Activated CD4-positive, alpha-beta T cell treated with anti-CD3 and anti-CD28 coated beads, Interleukin-2, amount 10 ng/mL, durations not matched to agents 7 days and 5 days (primary cell): ENCODE measurements at places on chromosomes 1 and 21. TPM values are rescaled to one million over a fixed set of nuclear protein-coding genes. Genes with fewer than 3 reads are reported as not detected.
A peak's percentile ranks its signal among the peaks of the same experiment; 100 is the strongest.

- no peak for DNase-seq
Observed at GRCh38 chr1:115412286-115412685, 74.2 kb upstream of the NGF start.

DNA sequence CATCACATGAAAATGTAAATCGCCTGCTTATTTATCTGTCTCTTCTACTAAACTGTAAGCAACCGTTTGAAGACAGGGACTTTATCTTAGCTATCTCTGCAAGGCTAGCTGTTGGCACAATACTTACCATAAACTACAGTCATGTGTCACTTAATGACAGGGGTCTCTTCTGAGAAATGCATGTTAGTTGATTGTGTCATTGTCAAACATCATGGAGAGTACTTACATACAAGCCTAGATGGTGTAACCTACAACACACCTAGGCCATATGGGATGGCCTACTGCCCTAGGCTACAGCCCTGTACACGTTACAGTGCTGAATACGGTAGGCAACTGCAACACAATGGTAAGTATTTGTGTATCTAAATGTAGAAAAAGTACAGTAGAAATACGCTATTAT, 267.9 kb downstream of the SDCCAG8 start:
- DNase-seq, result no peak

Gene KCNH1
- not detected for total RNA-seq

Gene RPTN
- not detected for total RNA-seq

Gene RGS5
- 2.2 TPM for total RNA-seq

Gene VWA5B1
- 0.15 TPM for total RNA-seq

Gene SLAMF6
- 33.7 TPM for total RNA-seq

GRCh38 chr1:45677751-45678245, 8.5 kb downstream of the GPBP1L1 start:
- DNase-seq, result no peak

DNA sequence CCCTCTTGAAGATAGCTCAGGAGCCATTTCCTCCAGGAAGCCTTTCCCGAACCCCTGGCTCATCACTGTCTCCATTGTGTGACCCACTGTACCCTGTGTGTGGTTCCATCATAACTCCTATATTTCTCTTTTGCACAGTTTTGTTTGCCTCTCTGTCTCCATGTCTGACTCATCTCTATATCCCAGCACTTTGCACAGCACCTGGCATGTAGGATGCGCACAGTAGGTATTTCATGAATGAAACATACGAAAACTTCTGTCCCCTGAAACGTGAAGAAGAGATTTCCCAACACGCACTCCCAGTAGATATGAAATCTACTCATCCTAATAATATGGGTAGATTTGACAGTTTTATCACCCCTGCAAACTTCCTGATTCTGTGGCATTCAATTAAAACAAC, 275.2 kb downstream of the NFIA start:
- DNase-seq, result no peak

- DNase-seq, result no peak
Observed at GRCh38 chr1:169517558-169518186, 31.9 kb upstream of the SLC19A2 start.

DNA sequence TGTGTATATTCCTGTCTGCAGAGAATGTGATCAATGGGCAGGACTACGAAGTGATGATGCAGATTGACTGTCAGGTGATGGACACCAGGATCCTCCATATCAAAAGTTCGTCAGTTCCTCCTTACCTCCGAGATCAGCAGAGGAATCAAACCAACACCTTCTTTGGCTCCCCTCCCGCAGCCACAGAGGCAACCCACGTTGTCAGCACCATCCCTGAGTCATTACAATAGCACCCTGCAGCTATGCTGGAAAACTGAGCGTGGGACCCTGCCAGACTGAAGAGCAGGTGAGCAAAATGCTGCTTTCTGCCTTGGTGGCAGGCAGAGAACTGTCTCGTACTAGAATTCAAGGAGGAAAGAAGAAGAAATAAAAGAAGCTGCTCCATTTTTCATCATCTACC, 65.2 kb downstream of the OLFML2B start:
- no peak for DNase-seq

DNA sequence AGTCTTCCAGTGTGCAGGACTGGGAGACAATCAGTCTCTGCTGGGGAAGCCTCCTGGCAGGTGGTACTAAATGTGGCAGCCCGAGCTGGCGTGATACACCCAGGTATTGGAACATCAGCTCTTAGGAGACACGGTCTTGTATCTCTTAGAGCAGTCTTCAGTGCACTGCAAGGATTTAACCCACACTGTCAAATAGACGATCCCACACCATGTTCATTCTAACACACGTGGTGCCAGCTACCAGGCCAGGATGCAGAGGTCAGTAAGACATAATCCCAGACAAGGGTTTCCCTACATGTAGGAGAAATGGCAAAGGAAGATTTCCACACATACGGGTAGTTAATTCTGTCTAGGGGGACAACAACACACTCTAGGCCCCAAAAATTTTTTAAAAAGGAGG, 8.7 kb downstream of the TRIM11 start:
- DNase-seq, result no peak

DNA sequence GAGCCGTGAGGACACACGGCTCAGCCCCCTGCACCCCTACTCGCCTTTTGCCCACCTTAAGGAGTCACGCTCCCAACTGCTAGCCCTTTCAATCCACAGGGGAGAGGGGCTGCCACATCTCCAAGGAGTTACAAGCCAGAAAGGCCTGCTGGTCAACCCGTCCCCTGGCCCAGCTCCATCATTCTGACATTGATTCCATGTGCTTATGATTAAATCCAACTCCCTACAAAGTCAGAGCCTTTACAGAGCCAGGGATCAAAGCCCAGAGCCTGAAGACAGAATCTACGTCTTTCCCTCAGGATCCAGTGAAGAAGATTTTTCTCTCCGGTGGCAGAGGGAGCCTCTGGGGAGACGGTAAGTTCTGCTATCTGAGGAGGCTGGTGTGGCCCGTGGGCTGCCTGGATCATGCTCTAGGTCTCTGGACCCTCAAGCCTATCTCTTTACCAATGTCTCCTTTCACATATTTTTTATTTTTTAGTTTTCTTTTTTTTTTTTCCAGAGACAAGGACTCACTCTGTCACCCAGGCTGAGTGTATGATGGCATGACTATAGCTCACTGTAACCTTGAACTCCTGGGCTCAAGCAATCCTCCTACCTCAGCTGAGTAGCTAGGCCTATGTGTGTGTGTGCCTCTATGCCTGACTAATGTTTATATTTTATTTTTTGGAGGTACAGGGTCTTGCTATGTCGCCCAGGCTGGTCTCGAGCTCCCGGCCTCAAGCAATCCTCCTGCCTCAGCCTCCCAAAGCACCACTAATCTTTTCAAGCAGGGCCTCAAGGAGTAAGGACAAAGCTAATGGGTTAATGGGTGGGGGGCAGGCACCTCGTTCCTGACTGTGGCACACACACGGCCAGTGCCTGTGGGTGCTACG, 61.3 kb downstream of the SLC66A1 start:
- no peak for DNase-seq

DNA sequence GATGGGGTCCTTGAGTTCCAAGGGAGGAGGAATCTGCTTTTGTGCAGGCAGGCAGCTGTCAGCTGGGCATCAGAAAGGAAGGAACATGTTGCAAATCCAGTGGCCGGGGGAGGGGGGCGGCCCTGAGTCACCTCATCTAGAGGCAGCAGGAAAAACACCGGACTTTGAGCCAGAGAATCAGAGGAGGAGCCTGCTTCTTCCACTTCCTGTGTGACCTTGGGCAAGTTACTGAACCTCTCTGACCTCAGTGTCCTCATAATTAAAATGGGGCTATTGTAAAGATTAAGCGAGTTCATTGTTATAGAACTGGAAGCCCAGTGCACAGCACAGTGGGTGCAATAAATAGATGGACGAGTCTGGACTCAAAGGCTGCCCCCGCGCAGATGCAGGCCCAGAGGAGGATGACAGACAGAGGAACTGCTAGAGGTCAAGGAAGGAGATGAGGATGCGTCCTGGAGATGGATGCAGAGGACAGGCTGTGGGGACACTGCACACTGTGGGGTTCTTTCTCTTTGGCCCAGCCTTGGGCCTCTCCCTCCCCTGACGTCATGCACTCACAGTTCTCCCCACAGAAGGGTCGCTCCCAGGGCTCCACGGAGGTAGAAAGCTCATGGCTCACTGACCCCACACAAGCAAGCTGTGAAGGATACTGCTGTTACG, 714.3 kb downstream of the MATN1 start:
- no peak for DNase-seq

DNA sequence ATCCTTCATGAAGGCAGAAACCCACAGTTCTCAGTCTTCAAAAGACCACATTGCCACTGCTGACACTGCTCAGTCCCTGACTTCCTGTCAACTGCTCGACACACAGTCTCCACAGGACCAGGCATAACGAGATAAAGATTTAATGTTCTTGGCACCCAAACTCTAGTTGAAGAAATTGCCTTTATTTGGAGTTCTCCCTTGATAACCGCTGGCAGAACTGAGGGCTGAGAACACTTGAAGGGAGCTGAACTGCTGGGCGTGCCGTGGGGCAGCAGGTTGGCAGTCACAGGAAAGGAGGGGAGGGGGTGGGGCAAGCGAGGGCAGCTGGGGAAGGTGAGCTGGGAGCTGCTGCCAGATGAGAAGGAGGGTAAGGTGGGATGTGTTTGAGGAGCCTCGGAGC, 15.9 kb downstream of the HENMT1 start:
- DNase-seq, result peak; percentile 68

GRCh38 chr21:31326522-31327242, 17.4 kb downstream of the TIAM1 start:
- DNase-seq, result peak; percentile 65

Gene CYP4Z1
- total RNA-seq, result not detected

- DNase-seq, result no peak
Observed at GRCh38 chr1:156488566-156489165, 11.9 kb downstream of the MEF2D start.

GRCh38 chr1:203627398-203627797, 766 bp downstream of the ATP2B4 start:
- DNase-seq, result no peak

Gene PYHIN1
- 25.2 TPM for total RNA-seq

Gene UBL4B
- total RNA-seq, result not detected

- DNase-seq, result no peak
Observed at GRCh38 chr1:26376050-26376449, 3.5 kb upstream of the ZNF683 start.

GRCh38 chr21:38244885-38245869, 11.6 kb upstream of the KCNJ15 start:
- peak; percentile 73 for DNase-seq

- DNase-seq, result no peak
Observed at GRCh38 chr1:161076410-161076809, 6.7 kb upstream of the ARHGAP30 start.

Gene FAM72C
- 10.2 TPM for total RNA-seq

DNA sequence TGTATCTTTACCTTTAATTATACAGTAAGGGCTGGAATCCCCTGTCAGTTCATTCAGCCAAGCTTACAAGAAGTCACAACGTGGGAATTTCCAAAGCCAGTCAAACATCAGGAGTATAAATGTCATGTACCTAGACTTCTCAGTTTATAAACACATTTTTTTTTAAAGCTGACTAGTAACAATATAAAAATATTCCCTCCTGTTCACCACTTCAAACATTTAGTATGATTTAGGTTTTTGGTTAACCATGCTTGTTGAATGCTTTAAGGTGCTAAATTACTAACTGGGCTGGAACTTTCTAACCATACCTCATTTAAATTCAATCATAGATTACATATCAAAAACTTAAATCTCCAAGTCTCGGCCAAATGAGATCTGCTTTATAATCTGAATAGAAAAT, 44.0 kb downstream of the JAK1 start:
- no peak for DNase-seq

Gene PGD
- total RNA-seq, result 65.0 TPM

Gene RGL1
- 2.6 TPM for total RNA-seq

GRCh38 chr1:75342786-75343185, 208.6 kb downstream of the LHX8 start:
- DNase-seq, result no peak

DNA sequence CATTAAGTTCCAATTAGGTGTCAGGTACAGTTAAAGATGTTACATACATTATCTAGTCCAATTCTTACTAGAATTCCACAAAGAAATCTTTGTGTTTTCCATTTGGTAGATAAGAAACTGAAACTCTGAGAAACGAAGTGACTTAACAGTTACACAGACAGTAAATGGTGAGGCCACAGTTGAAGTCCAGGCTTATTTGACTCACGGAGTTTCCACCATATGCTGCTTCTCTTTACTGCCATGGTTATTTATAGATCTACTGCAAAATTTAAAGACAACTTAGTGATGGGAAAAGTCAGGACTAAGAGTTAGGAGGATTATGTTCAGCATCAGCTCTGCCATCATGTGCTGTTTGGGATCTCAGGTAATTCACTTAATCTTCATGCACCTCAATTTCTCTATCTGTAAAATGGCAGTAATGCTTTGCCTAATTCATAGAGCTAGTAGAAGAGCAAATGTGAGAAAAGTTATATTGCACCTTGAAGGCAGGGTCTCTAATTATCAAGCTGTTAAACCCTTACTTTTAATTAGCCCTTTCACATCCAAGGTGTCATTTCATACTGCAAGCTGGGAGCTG, 26.2 kb upstream of the SAMSN1 start:
- no peak for DNase-seq

GRCh38 chr1:159978107-159978398, 24.0 kb upstream of the SLAMF9 start:
- DNase-seq, result no peak

Gene OR2G6
- total RNA-seq, result not detected

Gene PTAFR
- total RNA-seq, result 0.20 TPM

Gene LCE2A
- total RNA-seq, result not detected
